ENCODE measurements at places on chromosomes 2 and 18.
A peak's percentile ranks its signal among the peaks of the same experiment; 100 is the strongest.

DNA sequence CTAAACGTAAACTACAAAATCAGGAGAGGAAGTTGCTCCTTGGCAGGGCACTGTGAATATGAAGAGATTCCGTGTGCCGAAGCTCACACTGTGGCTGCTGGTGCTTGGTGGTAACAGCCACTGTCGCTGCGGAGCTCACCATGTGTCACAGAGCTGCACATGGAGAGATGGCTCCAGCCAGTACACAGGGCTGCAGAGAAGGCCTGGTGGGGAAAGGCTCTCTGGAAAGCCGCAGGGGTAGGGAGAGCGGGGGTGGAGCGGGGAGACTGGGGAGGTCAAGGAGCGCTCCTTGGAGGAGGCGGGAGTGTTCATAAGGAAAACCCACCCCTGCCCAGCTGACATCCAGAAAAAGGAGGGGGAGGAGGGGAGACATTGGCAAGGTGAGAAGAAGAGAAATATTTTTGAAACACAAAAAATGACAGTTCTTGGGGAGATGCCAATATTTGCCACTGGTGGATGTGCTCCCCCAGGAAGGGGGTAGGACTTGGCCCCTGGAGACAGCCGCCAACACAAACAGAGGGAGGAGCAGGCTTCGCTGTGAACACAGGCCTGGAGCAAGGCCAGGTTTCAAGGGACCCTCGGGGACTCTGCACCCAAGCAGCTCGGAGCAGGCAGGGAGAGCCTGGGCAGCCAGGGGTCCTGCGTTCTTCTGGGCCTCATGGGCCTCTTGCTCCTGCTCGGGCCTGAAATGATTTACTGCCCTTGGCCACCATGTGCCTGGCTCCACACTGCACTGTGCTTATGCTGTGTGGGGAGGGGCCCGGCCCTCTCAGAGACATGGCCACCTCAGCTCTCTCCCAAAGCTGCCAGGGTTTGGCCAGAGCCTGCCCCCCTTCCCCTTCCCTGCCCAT lies 102.6 kb upstream of the GLI2 start:
- no peak for DNase-seq

- peak; percentile 15 for DNase-seq
Observed at GRCh38 chr2:7012141-7012764, 95.0 kb downstream of the RNF144A start.

DNA sequence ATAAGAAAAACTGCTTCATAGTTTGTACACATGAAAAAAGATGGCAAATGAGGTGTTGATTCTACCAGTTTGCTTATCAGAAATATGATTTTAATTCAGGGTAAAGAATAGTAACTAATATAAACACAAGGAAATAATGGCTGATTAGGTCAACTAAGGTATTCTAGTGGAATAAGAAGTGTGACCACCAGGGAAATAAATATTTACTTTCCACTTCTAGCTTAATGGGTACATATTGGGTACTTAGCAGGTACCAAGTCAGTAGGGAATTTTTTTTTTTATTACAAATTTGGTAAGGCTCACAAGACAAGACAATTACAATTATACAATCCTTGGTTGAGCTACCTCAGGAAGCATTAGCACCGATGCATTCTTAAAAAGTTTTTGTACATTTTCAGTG lies 135.7 kb downstream of the PLEKHA3 start:
- no peak for DNase-seq

DNA sequence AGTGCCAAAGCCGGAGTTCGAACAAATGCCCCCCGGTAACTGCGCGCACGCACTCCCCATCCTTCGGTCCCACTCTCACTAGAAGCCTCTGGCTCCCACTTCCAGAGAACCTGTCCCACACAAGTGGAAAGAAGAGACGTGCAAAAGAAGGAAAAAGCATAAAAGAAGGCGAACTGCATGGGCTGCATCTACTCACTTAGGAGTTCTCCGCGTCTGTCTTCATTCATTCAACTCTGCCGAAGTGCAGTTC lies 312 bp downstream of the NR4A2 start:
- DNase-seq, result no peak

- no peak for DNase-seq
Observed at GRCh38 chr2:170147576-170147975, 30.4 kb upstream of the MYO3B start.

- no peak for DNase-seq
Observed at GRCh38 chr2:88206665-88207347, 36.7 kb downstream of the THNSL2 start.

DNA sequence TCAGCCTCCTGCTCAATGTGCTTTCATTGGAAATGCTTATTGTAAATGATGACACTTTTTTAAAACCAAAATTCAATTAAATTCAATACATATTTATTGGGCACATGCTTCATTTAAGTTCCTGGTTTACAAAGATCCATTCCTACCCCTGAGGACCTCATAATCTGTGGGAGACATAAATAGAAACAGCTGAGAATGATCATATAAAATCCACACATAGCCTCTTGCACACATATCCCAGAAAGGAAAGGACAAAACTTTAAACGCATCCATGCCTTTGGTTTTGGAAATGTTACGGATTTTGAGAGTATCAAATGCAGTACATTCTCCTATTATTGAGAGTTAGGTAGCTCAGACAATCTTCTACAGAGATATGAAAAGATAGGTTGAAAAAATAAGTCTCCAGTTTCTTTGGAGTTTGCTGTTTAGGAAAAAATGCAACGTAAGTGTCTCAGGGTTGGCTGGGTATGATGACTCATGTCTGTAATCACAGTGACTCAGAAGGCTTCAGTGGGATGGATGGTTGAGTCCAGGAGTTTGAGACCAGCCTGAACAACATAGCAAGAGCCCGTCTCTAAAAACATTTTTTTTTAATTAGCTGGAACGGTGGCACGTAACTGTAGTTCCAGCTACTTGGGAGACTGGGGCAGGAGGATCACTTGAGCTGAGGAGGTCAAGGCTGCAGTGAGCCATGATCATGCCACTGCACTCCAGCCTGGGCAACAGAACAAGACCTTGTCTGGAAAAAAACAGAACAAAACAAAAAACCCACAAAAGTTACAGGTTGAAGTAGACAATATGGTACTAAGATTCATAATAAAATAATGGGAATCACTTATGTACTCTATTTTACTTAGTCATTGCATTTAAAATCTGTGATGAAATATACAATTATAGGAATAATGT lies 3.9 kb upstream of the PRELID3A start:
- DNase-seq, result peak; percentile 90
